ENCODE measurements at places on chromosomes 4 and X. TPM values are rescaled to one million over a fixed set of nuclear protein-coding genes. Genes with fewer than 3 reads are reported as not detected.

DNA sequence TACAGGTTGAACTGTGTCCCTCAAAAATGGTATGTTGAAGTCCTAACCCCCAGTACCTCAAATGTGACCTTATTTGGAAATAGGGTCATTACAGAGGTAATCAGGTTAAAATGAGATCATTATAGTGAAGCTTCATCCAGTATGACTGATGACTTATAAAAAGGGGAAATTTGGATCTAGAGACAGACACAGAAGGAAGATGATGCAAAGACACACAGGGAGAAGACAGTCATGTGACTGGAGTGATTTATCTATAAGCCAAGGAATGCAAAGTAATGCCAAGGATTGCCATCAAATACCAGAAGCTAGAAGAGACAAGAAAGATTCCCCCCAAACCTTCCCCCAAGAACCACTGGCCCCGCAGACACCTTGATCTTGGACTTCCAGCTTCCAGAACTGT, 155.2 kb downstream of the RBMX2 start:
- no peak for DNase-seq

DNA sequence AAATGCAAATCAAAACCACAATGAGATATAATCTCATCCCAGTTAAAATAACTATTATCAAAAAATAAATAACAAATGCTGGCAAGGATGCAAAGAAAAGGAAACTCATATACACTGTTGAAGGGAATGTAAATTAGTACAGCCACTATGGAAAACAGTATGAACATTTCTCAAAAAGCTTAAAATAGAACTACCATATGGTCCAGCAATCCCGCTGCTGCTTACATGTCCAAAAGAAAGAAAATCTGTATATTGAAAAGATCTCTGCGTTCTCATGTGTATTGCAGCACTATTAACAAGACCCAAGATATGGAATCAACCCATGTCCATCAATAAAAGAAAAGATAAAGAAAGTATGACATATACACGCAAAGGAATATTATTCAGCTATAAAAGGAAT, 3.0 kb upstream of the NAP1L2 start:
- DNase-seq = no peak

GRCh38 chr4:155179216-155179615, 29.2 kb upstream of the NPY2R start:
- DNase-seq = no peak

DNA sequence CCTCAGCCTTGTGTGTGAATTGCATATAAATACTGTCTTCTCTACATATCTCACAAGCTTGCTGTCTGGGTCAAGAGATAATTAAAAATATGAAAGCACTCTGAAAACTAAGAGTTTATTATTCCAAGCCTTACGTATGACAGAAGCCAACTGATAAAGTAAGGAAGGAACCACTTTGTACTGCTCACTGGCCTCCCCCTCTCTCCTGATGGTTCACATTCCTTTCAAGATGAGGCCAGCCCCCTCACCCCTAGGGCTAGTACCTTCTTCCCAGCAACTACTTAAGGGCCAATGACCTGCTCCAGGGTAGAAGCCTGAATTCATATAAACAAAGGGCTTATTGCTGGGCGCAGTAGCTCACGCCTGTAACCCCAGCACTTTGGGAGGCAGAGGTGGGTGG, 5.4 kb upstream of the SOWAHD start:
- DNase-seq = no peak

DNA sequence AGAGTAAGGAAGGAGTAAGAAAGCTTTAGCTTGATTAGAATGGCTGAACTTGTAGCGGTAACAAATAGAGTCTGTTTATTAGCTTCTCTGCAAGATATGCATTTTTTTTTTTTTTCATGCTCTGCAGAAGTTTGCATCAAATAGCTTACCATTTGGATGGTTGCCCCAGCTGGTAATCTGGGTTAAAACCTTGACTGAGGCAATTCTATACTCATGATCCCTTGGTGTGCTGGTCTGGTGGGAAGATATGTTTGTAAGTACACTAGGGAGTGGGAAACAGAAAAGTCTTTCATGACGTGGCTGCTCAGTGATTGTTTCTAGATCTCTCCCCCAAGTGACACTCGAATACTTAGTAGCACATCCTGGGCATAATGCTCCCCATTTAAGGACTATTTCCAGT, 32.1 kb downstream of the SEPTIN11 start:
- no peak for DNase-seq

DNA sequence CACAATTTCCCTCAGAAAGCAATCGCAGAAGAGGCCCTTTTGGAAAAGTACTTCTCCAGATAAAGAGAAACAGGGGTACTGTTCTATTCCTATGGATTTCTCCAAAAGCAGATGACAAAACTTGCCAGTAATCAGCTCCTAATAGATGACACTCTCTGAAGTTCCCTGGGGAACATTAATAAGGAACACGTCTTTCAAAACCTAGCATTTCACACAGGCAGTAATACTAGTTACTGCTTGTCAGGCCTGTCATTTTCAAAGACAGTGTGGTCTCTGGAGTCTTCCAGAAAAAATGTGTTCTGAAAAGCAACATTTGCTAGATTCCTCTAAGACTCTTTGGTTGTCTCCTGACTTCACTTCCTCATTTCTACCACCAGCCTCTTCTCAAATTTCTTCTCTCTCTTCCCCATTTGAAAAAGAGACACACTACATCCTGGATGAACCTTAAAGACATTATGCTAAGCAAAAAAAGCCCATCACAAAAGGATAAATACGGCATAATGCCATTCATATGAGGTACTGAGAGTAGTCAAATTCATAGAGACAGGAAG, 47.3 kb downstream of the CHRDL1 start:
- no peak for DNase-seq

- DNase-seq = no peak
Observed at GRCh38 chr4:134421734-134422133, 220.1 kb upstream of the PABPC4L start.

DNA sequence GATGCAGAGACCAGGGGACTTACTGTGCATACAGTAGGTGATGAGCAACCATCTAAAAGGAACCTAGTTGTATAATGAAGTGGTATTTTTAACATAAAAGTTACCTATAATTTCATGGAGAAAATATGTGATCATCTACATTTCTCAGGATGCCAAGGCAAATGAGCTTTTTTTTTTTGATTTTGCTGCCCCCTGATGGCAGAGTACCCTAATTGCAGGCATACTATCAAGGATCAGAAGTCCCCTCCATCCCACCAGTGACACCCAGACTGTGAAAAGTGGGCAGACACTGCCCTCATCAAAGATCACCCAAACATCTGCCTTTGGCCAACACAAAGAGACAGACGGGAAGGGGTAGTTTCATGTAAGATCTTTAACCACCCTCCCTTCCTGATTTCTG, 9.6 kb upstream of the ABLIM2 start:
- no peak for DNase-seq

DNA sequence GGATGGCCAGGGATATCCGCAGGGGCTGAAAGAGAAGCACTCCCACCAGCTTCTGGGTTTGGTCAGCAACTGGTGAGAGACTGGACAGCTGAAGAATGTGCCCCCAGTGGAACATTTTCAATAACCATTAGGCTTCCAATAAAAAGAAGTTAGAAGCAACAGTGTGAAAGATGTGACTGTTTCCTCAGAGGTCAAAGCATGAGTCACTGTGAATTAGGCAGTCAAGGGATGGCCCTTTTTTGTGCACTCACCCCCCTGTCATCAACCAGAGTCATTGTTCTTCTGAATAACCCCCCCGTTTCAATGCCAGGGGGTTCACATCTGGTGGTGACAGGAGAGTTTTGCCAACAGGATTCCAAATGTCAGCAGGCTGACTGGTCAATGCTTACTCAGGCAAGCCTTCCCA, 74.6 kb upstream of the SH3RF1 start:
- DNase-seq = no peak

DNA sequence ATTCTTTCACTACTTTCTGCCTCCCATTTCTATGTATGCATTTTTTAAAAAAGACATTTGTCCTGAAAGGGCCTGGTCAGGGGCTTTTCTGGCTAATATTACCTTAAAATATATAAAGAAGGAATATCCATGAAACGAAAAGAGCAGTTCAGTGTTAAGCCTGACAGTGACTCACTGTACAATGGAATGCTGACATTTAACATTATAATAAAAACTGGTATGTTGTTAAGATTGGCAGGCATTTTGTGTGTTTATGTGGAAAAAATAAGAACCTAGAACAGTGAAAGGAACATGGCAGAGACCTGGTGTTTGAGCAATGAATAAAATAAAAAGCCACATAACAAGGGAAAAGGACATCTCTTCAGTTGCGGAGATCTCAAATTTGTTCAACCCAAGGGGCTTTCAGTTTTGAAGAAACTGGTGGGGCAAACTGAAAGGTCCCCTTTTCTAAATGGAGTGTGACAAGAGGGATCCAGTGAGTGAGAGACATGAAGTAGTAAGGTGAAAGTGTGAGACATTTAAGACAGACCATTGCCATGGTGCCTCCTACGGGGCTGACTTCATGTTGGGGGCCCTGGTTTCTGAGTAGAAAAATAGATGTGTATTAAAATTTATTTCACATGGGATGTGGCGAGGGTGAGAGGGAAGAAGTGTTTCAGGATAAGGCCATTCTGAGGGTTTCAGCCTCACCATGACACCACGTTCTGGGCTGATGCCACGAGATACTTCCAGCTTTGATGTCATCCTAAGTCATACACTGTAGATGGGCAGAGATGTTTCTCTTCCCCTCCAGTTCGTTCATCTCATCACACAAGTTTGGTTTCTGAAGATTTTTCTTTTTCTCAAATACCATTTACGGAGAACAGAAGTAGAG, 324.9 kb downstream of the PPP3CA start:
- DNase-seq = no peak

Gene SLC34A2
- 4.9 TPM for total RNA-seq

Gene SOWAHB
- 0.24 TPM for total RNA-seq

Gene SSX1
- not detected for total RNA-seq

Gene AFM
- total RNA-seq = not detected

Gene EDA
- 0.76 TPM for total RNA-seq

Data from thymus (tissue), 14 donors.